Activated CD4-positive, alpha-beta T cell treated with anti-CD3 and anti-CD28 coated beads, Interleukin-2, amount 10 ng/mL, durations not matched to agents 24 days and 14 days (primary cell): ENCODE measurements at places on chromosomes 5 and 9. TPM values are rescaled to one million over a fixed set of nuclear protein-coding genes. Genes with fewer than 3 reads are reported as not detected.

The SLC22A4 gene
- 1.1 and 2.1 TPM in 2 replicates for total RNA-seq

The DHX29 gene
- 18.0 and 18.2 TPM in 2 replicates for total RNA-seq

The COL15A1 gene
- 0.05 and 0.12 TPM in 2 replicates for total RNA-seq

The ADRA1B gene
- total RNA-seq: not detected in 2 replicates

The PCDH1 gene
- 0.17 TPM in 1 of 2 replicates, not detected in the other for total RNA-seq

The SHISAL2B gene
- total RNA-seq: not detected in 2 replicates

The FBP2 gene
- not detected in 2 replicates for total RNA-seq

The GARIN3 gene
- total RNA-seq: 0.19 and 0.36 TPM in 2 replicates

The BNC2 gene
- total RNA-seq: not detected in 2 replicates

The MPDZ gene
- not detected in 2 replicates for total RNA-seq

The FOXI1 gene
- total RNA-seq: 0.09 TPM in 1 of 2 replicates, not detected in the other

The CA9 gene
- total RNA-seq: 0.52 and 0.82 TPM in 2 replicates

The DMGDH gene
- not detected in 2 replicates for total RNA-seq

The C1QTNF3 gene
- total RNA-seq: 2.0 and 2.1 TPM in 2 replicates

The SET gene
- 831 and 846 TPM in 2 replicates for total RNA-seq

The ACOT12 gene
- not detected in 2 replicates for total RNA-seq

The DENND1A gene
- 22.3 and 25.2 TPM in 2 replicates for total RNA-seq

The ZDHHC11B gene
- not detected in 2 replicates for total RNA-seq

The SLC6A7 gene
- not detected in 2 replicates for total RNA-seq

The SPATA31E1 gene
- not detected in 2 replicates for total RNA-seq

The SPAG8 gene
- 0.21 and 0.52 TPM in 2 replicates for total RNA-seq
